NCI-H187 treated with DMSO at 0.1 percent for 48 hours (cell line): ENCODE measurements at places on chromosomes 1 and 21.
A peak's percentile ranks its signal among the peaks of the same experiment; 100 is the strongest.

DNA sequence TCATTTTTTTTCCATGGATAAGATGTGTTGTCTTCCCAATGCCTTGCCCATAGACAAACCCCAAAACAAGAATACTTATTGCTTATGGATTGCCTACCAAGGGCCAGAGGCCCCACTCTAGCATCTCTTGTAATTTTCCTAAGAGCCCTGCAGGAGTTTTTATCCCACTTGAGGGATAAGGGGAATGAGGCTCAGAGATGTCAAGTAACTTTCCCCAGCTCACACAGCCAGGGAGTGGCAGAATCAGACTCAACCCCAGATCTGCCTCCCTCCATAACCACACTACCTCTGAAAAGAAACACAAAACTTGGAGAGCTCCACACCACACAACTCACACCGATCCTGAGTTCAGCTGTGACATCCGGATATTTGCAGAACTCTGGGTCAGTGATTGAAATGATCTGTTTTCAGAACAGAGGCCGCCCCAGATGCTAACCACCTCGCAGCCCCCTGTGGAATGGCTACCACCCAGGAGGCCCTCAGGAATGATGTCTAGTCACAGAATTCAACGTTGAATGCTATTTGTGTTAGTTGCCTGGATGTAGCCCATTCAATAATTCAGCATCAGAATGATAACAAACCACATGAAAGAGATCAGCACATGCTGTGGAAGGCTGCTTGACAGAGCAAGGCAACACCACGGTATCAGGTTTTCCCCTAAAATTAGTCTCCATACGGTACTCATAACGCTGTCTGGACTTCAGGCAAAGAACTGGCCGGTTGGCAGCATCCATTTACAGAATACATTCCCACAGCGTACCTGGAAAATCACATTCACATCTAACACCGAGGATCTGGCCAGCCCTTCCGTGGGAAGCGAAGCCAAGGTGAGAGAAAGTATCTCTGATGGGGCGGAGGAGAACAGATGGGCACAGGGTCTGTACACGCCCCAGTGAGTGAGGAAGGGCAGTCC lies 231.9 kb downstream of the TOMM20 start:
- DNase-seq = no peak

DNA sequence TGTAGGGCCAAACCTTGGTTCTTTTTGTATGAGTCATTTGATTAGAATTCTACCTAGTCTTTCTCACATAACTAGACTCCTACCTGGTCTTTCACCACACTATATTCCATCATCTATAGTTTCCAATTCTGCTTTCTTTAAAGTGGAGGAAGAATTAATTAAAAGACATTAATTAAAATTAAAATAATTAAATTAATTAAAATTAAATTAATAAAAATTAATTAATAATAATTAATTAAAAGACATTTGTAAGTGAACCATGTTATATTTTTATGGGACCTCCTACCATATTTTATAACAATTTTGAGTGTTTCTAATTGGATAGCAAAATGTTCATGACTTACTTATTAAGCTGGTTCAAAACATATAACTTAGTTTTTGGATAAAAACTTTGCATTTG lies 77.4 kb downstream of the CCDC18 start:
- DNase-seq = no peak

GRCh38 chr21:45747802-45748445 lies 104.4 kb downstream of the PCBP3 start:
- peak; percentile 25 for DNase-seq

DNA sequence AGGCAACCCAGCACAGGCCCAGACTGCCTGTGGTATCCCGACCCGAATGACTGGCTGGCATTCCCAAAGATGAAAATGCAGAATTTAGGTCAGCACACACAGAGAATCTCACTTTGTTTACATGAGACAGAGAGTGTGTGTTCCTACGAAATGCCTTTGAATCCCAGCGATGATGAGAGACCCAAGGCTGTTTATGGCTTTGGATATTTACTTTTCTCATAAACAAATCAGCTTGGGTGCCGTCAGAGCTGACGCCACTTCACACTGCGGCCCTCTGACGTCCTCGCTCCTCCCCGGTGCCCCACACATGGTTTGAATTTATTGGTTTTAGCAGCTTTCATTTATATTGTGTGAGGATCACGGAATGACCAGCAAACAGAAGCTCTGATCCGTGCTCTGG lies 18.7 kb downstream of the TRABD2B start:
- DNase-seq = no peak

GRCh38 chr1:109981004-109981335 lies 3.6 kb upstream of the AHCYL1 start:
- no peak for DNase-seq

DNA sequence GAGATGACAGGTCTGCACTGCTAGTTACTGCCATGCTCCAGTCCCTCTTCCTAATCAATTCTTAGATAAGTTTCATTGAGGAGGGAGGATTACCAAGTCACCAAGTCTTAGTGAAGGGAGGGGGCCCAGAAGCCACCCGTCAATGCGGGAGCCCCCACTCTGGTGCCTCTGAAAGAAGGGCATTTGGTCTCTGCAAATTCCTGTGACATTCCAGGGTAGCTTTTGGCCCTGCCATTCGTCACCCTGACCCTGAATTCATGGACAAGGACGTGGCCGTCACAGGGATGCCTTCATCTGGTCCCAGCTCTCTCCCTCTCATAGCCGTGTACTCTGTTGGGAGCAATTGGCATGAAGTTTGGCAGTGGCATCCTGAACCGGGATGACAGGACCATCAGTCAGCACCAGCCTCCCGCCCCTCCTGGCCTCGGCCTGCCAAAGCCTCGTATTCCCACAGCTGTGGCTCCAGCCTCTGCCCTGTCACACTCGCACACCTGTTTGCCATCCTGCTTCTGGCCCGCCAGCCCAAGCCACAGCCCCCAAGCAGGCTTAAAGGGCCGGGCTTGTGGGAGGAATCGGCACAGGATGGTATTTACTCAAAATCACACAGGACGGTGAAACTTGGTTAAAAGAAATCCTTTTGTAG lies 150.7 kb downstream of the CLIC6 start:
- DNase-seq = no peak

GRCh38 chr1:217052196-217052595 lies 329.0 kb upstream of the ESRRG start:
- no peak for DNase-seq

- DNase-seq = no peak
Observed at GRCh38 chr1:48402599-48402998, 69.4 kb downstream of the SPATA6 start.

DNA sequence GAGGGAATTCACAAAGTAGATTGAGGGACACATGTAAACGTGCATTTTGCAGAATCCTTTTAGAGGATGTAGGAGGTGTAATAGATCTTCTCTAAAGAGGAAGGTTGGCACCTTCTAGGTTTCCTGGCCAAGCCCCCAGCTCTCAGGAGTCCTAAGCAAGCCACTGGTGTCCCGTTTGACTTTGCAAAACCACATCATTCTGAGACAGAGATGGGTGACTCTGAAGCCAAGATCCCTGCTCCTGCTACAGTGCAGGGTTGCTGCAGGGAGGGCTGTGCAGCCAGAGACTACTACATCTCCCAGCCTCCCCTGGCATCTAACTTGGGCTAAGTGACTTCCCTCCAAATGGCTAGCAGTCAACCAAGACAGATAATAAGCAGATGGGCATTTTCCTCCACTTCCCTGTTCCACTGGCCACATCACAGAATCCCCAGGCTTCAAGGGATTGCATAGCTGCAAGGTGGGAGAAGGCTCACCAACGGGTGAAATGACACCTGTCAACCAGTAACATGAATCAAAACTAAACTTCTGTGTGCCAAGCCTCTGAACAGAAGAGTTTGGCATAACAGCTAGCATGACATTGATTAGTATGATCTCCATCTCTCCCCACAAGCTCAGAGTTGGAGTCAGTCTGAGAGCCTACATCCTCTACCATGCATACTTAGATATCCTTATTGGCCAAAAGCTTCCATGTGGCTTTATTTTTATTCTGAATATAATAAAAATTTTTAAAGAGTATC lies 129.6 kb upstream of the COA6 start:
- no peak for DNase-seq

DNA sequence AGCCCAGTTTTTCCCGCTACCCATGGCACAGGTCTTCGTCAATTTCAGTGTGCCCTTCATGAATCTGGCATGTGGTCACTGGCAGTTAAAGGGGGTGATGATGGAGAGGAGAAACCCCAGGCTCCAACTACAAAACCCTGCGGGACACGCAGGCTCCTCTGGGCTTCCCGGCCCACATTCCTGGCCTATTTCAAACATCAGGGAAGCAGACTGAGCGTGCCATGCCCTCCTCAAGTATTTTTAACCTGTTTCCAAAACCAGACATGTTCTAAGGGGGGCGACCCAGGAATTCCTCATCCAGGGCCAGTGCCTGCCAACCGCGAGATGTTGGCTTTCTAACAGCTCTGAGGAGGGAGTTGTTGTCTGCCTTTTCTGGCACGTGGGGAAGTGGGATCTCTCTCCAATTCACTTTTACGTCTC lies 85.1 kb downstream of the CAPZB start:
- no peak for DNase-seq

DNA sequence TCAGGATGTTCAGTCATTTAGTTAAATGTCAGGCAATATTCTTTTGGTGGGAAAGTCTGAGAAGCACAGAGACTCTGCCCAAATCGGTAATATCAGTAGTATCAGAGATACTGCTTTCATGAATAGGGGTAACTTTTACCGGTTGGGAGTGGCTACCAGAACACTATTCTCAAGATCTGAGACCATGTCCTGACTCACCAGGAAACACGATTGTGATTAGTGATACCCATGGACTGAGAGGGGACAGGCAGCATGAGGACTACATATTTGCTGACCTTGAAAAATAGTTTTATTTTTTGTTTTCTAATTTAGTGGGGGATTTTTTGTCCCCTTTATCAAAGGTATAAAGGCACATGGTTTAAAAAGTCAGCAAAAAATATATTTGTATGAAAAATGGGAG lies 76.0 kb upstream of the NEK2 start:
- no peak for DNase-seq

DNA sequence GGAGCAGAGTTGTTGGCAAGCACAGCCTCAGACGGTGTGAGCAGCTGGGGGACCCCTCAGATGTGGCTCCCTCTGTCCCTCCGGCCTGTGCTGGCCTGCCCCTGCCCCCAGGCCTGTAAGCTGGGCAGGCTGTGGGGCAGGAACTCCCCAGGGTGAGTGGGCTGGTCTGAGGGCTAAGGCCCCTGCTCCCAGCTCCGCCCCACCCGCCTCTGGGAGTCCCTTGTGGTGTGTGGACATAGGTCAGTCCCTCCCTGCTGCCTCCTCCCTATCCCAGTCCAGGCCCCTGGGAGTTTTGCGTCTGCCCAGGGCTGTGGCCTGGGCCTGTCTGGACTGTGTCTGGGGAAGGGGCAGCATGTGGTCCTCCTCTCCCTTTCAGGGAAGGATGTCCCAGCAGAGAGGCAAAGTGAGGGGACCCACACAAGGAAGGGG lies 3.6 kb upstream of the VWA1 start:
- no peak for DNase-seq

- DNase-seq = no peak
Observed at GRCh38 chr1:89151047-89151446, 24.8 kb downstream of the GBP7 start.

DNA sequence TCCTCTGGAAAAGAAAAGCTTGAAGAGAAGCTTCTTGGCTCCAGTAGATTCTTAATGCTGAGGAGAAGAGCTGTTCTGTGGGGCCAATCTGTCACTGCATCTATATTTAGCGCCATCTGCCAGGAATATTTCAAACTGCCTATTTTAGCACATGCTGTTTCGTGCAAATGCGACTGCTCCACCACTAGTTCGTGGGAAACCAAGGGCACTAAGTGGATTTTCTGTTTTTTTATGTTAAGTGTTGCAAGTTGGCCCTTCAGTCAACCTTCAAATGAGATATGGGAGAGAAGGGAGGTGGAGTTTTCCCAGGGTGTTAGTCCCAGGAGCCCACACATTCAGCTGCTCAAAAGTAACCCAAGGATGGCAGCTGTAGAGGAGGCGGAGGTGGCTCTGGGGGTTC lies 91.9 kb downstream of the TSEN15 start:
- no peak for DNase-seq

- no peak for DNase-seq
Observed at GRCh38 chr1:16324456-16324890, 27.8 kb downstream of the FBXO42 start.

- DNase-seq = no peak
Observed at GRCh38 chr1:63063367-63063766, 259.0 kb upstream of the FOXD3 start.

DNA sequence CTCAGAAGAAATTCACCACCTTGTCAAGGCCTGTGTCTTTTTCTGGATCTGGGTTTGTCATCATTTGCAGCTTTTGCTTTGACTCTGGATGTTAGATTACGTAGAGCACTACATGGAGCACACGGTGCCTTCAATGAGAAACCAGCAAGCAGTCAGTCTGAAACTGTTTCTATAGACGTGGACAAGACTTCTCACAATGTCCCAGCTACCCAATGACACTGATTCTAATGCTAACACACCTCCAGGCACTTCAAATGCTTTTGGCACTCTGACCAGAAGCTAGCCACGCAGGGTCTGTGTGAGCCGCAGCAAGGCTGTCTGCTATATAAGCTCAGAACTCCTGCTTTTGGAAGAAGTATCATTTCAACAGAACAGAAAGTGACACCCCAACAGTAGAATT lies 38.2 kb downstream of the ITPKB start:
- DNase-seq = no peak

DNA sequence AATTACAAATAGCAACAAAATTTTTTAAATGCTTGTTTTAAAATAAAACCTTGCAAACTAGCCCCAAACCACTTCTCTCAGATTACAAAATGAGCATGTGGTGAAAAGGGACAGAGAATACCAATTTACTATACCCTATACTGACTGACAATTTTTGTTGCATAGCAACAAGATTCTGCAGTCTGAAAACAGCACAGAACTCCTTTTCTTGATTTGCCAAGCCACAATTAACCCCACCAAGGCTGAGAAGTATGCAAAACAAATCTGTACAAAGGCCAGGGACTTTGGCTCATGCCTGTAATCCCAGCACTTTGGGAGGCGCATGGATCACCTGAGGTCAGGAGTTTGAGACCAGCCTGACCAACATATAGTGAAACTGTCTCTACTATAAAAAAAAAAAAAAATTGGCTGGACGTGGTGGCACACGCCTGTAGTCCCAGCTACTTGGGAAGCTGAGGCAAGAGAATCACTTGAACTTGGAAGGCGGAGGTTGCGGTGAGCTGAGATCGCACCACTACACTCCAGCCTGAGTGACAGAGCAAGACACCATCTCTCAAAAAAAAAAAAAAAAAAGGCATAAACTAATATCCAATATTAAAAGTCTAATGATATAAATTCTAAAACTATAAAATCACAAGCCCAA lies 21.8 kb downstream of the ENAH start:
- no peak for DNase-seq

GRCh38 chr1:170559166-170559565 lies 27.2 kb downstream of the GORAB start:
- DNase-seq = no peak
